ENCODE measurements at places on chromosomes 7 and 10. TPM values are rescaled to one million over a fixed set of nuclear protein-coding genes. Genes with fewer than 3 reads are reported as not detected.

DNA sequence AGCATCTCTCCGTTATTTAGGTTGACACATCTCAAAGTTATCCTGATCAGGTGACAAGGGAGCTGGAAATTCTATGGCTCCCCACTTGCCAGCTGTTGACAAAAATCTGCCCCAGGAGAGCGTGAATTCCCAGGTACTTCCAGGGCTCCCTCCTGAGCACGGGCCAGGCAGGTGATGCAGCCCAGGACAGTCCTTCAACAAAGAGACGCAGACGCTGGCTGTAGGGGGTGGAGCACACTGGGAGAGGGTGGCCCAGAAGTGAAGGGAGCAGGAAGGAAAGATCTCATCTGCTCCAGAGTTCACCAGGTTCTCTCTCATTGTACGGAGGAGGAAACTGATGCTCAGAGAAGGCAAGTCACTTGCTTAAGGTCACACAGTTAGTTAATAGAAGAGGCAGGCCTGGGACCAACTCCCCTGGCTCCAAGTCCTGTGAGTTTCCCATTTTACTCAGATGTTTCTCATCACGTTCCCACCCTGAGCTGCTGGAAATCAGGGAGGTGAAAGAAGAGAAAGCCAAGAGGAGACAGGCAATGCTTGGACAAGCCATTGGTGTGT, 41.0 kb upstream of the CHST3 start:
- no peak for DNase-seq

DNA sequence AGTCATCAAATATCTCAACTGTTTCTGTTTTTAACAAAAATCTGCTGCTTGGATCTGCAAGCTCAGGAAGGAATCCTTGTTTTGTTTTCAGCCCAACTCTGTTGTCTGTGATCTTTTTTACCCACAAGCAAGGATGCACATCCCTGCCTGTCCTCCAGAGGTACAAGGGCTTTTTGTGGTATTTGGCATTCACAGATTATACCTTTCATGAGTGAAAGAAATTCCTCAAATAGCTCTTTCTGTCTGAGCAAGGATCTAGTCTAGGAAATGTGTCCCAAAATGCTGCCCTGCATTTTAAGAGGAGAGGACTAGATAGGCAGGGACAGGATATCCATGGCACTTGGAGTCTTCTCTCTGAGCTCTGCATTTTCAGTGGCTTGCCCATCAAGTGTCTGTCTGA, 151.8 kb downstream of the BMPER start:
- DNase-seq = no peak

DNA sequence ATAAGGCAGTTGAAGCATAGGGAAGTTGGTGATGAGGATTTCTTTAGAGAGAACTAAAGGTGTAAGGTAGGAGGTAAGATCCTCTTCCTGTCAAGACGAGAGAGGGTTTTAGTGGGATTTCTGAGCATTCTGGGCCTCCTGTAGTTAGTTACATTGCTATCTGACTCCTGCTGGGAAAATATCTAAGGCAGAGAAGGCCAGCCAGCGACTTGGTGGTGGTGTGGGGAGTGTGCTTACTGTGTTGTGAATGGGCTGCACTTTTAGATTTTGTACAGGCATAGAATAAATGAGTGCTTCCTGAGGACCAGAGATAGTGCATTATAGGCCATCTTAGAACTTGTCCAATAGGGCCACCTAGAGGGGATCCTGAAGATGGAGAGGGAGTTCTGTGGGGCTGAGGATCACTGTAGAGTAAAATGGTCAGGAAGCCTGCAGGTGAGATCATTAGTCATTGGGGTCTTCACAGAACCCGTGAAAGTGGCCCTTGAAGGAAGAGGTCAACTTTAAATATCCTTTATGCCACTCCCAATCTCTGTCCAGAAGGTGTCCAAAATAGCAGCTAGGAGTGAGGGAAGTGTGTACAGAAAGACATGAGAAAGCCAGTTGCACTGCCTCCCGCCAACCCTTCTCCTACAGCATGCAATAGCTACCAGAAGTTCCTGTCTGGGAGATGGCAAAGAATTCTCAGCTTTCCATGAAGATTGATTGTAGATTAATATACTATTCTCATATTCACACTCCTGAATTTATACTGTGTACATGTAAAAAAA, 266.6 kb downstream of the POLR1F start:
- DNase-seq = peak; percentile 75

DNA sequence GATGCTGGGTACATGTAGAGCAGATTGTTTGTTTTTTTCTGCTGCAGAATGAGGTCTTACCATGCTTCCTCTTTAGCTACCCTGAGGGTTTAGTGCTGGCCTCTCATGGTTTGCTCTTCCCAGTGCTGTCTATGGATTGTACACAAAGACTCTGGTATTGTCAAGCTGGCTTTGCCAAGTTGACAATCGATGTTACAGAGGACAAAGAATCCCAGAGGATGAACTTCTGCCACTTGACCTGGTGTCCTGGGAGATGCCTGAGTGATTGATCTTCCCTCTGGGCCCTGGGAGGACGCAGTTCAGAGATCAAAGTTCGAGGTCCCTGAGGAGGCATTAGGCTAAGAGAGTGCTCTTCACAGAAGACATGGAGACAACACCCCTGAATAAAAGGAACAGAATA, 865.4 kb downstream of the CCSER2 start:
- no peak for DNase-seq

Gene AKR1C4
- total RNA-seq = not detected

DNA sequence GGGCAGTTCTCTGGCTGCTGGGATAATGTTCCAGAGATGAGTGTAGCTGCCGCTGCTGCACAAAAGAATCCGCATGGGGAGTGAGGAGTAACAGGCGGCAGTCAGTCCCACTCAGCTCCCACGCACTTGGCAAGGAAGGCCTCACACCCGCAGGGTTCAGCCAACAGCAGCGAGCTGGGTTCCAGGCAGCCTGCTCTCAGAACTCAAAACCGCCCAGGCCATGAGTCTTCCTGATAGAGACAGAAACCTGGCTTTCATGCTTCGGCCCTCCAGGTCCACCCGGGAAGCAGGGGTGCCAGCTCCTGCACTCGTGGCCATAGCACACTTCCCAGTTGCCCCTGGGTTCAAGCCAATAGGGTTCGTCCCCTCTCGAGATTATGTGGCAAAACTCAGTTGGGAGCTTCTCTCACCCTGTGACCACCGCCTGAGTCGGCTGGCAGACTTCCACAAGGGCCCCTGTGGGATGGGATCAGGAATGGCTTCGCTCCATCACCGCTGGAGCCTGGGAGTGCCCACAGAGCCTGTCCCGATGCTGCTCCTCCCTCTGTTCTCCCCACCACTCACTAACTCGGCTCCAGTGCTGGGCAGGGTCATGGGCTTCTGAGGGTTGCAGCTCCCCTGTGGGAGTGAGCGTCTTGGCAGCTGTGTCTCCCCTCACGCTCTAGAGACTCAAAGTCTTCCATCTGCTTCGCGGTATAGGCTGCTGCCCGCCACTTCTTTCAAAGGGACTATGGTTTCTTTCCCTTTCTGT, 20.6 kb downstream of the CLRN3 start:
- DNase-seq = peak; percentile 1

- DNase-seq = no peak
Measured at GRCh38 chr10:34168439-34168838, 646.7 kb downstream of the PARD3 start.

Gene NIPSNAP2
- total RNA-seq = 53.0 TPM

- DNase-seq = no peak
Measured at GRCh38 chr10:88065383-88066049, 202.1 kb downstream of the PTEN start.

DNA sequence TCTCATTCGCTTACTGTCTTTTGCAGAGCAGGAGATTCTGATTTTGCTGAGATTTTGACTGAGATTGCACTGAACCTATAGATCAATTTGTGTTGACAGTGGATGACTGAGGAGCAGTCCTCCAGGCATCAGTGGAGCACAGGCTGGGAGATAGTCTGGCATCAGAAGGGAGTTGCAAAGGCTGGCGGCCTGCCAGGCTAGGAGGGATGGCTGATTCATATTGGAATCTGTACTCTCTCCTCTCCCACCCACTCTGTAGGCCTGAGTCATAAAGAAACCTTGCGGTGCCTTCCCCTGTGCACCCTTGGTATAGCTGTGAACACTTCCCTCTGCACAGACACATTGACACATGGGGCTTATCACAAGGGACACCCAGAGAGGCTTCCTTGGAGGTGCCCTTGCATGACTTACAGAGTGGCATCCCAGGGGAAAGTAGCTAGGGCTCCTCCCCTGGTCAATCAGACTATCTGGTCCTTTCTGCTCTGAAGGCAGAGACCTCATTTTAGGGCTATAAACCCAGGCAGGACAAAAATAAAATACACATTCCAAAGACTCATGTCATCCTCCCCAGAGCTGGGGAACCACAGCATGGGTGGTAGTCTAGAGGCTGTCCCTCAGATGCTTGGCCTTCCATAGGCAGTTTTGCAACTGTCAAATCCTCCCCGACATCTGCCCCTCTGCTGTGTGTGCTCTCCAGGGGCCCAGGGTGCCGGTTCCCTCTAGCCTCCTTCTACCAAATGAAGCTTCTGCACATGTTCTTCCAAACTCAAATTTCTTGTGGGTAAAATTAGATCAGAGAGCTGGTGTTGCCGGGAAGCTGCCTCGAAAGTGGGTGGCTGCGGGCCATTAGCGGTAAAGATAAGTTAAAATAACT, 37.4 kb upstream of the EEPD1 start:
- peak; percentile 97 for DNase-seq

DNA sequence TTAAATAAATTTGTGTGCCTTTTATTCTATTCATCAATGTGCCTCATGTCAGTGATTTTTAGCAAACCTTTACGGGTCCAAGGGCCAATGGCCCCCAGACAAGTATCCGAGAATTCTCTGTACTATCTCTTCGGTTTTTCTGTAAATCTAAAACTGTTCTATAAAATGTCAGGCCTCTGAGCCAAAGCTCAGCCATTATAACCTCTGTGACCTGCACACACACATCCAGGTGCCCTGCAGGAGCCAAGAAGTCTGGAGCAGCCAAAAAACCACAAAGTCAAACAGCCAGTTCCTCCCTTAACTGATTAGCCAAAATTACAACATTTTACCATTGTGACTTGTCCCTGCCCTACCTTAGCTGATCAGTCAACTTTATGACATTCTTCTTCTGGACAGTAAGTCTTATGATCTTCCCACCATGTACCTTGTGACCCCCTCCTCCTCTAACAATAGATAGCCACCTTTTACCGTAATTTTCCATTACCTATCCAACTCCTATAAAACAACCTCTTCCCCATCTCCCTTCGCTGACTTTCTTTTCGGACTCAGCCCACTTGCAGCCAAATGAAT, 363.8 kb downstream of the SEMA3D start:
- no peak for DNase-seq

Gene RASSF4
- total RNA-seq = 5.9 TPM

Data from IMR-90 (cell line).